KG1 (cell line): ENCODE measurements at places on chromosomes 1 and 21.

DNA sequence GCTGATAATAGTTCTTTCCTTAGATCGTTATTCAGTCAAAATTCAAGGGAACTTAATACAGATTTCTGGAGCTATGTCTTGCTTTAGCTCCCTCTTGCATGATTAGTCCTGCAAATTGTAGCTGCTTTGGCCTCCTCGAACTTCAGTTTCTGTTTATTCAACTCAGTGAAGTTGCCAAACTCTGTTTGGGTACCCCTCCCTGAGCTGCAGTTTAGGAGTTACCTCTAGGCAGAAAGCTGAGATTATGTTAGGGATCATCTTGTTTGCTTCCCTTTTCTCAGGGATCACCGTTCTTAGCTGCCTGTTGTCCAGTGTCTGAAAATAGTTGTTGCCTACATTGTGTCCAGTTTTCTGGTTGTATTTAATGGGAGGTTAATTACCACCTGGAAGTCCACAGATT lies 43.5 kb downstream of the SNX27 start:
- no peak for DNase-seq

- DNase-seq: no peak
These were observed 5.5 kb downstream of the PGLYRP4 start for GRCh38 chr1:153343040-153343681.

DNA sequence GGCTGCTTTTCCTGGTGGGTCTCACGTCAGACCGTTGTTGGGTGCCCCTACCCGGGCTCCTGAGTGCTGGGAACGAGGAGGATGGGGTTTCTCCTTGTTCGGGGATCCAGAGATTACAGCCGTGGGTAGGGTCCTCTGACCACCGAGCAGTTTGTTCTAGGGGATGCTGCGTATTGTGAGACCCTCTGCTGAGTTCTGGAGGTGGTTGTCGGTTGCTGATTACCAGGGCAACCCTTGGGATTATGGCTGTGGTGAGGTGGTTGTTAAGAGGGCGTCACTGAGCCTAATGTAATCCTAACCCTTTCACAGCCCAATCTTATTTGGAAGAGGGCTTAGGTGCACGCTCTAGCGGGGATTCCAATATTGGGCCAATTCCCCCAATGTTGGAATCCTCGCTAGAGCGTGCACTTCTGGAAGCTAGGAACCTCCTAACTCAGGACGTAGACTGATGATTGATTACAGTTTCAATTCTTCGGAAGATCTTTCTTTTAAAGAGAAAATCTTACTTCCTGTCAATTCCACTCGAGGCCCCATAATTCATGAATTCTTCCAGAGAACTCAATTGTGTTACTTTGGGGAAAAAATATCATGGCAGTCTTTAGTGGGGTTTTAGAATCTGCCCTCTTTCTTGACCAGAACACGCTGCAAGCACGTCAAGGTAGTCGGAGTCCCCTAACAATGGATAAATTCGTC lies 483 bp downstream of the TCEANC2 start:
- DNase-seq: peak; percentile 82

DNA sequence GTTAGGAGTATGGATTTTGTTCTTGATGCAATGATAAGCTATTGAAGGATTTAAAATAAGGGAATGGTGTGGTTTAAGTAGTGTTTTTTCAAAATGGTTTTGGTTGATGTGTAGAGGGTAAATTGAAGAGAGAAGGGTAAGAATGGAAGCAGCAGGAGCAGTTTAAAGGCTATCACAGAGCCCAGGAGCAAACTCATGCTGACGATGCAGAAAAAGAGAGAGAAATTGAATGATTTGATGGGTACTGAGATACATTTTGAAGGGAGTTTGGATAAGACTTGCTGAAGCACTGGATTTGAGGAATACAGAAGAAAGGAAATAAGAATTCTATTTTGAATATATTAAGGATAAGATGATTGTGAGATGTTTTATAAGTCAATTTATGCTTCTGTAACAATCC lies 300.8 kb upstream of the LYPLAL1 start:
- DNase-seq: no peak

DNA sequence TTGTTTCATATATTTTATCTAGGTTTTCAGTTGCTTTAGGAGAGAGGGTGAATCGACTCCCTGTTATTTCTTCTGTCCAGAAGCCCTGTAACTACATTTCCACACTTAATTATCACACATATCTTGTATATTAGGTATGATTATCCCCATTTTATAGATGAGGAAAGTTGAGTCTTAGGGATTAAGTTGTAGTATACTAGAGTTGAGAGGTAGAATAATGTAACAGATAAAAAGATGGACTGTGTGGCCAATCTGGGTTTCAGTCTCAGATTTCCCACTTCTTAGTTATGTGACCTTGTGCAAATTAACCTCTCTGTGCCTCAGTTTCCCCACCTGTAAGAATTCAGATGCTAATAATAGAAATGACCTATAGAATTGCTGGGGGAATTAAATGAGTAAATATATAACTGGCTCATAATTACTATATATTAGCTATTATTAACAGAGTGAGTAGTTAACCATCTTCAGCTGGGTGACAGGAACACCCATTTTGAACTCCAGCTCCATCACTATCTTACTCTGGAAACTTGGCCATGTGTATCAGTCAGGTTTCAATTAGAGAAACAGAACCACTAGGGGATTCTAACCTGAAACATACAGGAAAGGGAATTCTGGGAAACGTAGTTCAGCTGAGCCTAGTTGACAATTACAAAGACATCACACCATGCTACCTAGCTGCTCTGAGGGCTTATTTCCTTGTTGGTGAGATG lies 20.4 kb upstream of the FOXO6 start:
- DNase-seq: no peak

DNA sequence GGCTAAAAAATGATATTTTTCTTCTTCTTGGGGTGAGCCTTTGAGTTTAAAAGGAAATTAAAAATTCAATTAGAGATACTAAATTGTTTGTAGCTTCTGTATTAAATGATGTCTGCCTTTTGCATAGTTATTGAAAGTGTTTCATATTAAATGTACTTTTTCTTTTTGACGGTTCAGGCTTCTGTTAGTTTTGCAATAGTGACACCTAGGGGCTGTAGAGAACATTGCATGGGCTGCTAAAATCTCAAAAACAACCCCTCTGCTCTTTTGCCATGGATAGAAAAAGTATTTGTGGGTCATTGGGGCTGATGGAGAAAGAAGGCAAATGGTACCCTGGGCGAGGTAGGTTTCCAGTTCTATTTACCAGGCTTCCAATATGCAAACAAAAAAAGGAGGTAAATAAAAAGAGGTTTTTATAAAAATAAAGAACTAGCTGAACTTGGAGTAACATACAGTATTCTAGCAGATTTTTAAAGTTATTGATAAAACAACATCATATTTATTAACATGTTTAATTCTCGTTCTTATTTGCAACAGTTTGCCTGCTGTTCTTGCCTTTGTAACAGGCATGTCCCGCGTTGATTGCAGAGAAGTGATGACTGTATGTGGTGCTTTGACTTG lies 115.4 kb upstream of the HOOK1 start:
- peak; percentile 5 for DNase-seq

- DNase-seq: no peak
These were observed 2.4 kb downstream of the PAQR7 start for GRCh38 chr1:25873120-25873519.

DNA sequence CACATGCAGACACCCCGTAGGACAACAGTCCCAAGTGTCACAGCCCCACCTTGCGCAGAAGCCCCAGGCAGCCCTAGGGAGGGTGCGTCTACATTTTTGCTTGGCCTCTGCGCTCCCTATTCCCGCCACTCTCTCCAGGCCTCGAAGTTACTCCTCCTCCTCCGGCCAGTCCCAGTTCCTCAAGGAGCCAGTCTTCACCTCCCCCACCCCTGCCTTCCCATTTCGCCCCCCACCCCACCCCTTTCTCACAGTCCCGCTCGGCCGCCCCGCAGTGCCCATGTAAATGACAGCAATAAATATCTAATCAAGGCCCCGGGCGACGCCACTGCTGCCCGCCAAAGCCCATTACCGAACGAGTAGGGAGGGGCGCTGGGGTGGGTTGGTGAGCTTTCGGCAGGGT lies 3.2 kb downstream of the DMBX1 start:
- no peak for DNase-seq

GRCh38 chr1:167373986-167374385 lies 144.3 kb downstream of the CD247 start:
- DNase-seq: no peak

GRCh38 chr1:90831910-90832309 lies 114.8 kb upstream of the BARHL2 start:
- no peak for DNase-seq

DNA sequence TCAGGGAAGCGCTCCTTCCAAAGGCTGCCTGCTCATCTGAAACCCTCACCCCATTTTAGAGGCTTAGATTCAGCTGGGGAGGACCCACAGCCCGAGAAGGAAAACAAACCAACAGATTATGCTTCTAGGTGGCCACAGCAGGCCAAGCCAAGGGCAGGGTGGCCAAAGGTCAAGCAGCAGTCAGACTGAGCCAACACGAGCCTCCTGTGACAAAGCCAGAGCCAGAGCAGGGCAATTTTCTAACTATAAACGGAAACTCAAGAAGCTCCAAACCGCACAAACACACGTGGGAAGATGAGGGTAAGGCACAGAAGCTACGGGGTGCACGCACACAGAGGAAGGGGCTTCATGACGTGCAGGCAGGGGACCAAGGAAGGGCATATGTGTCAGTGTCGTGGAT lies 64.1 kb downstream of the PLEKHA6 start:
- no peak for DNase-seq

DNA sequence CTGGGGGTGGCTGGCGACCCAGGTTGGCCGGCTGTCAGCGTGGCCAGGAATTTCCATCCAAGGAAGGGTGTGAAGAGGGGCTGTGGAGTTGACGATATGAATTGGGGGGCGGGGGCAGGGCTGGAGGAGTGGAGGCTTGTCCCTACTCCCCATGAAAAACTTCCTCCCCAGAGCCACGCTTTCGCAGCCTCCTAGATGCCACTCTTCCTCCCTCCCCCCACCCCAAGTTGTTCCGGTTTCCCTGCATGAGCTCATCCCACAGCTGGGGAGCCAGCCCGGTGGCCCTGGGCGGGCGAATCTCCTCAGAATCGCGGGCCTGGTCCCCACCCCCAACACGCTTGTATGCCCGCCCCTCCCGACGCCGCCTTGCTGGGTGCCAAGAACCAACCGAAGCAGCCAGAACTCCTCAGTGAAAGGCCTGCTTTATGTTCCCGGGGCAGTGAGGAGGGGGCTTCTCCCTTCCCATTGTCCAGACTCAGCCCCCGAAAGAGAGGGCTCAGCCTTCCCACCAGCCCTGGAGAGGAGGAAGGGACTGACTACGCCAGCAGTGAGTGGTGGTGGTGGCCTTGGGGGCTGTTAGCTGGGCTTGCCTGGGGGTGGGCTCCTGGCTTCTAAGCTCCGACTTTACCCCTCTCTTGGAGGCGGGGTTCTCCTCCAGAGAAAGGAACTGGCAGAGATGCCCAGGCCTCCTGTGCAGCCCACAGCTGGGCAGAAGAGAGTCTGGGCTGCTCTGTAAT lies 1.8 kb upstream of the CSMD2 start:
- no peak for DNase-seq

GRCh38 chr1:229024528-229025130 lies 246.3 kb upstream of the RAB4A start:
- no peak for DNase-seq

DNA sequence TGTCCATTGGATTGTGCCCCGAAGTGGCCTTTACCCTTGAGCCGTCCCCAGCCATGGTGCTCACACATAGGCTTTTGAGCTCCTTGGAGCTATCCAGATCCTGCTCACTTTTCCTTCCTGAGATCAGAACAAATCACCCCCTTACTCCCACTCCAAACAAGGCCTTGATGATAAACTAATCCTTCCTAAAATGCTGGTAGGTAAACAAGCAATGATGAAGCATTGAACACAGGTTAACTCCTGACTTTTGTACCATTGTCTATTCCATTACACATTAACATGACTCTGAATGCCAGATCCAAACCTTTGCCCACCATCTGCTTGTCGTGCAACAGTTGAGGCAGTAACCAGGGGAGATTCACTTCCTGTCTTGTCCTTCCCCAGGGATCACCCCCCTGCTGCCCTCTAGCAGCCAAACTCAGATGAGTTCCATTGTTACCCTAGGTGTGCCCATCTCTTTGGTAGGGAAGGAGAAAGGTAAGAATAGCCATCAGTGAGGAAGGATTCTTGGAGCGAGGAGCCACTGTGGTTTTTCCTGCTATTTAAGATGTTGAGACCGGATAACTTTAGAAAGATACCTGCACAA lies 79.5 kb upstream of the DNAJC6 start:
- no peak for DNase-seq

DNA sequence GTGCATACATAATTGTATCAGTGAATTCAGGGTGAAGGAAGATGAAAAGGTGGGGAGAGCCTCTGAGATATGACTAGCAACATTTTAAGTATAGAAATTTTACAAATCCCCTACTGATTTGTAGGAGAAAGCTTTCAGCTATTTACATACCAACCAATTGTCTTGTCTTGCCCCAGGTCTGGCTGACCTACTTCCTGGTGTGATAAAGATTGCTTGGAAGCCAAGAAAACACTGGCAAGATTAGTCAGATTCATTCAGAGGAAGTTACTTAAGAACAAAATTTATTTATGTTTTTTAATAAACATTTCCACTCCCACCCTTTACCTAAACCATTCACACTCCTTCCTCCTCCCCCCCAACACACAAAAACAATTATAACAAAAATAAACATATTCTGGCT lies 17.5 kb downstream of the PTGS2 start:
- DNase-seq: no peak

DNA sequence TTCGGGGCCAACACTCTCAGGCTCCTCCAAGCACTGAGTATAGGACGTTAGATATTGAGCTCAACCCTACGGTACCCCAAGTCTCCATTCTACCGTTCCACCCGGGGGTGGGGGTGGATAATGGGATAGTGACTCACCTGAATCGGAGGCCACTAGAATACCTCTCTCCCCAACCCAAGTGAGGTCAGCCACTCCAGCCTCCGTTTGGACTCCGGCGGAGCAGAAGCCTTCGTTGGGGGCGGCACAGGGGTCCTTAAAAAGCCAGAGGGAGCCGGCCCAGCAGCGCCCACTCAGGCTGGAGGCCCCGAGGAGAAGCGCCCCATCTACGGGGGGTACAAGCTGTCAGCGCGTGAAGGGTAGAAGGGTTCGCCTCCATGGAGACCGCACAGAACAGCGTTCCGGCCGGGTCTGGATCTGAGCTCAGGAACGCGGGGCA lies 556 bp downstream of the WDR77 start:
- no peak for DNase-seq
